ENCODE measurements at places on chromosomes 6 and 20.

- DNase-seq = no peak
Measured at GRCh38 chr6:102581378-102582124, 1188.0 kb downstream of the GRIK2 start.

GRCh38 chr20:36435592-36436541, 105.5 kb upstream of the MYL9 start:
- DNase-seq = peak; percentile 94

DNA sequence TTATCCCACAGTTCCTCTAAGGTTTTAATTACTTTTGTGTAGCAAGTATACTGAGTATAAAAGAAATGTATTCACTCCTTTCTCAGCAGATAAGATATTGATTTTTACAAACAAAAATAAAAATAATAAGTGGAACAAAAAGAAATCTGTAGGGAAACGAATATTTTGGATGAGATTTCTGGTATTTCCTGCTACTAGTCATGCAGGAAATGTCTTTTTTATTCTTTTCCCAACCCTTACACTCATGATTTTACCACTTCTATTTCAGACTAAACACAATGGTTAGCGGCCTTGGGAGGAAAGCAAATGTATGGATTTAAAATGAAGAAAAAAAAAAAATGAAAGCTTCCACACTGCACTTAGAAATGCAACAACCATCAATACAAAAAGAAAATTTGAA, 580.5 kb upstream of the MARCKS start:
- DNase-seq = no peak

DNA sequence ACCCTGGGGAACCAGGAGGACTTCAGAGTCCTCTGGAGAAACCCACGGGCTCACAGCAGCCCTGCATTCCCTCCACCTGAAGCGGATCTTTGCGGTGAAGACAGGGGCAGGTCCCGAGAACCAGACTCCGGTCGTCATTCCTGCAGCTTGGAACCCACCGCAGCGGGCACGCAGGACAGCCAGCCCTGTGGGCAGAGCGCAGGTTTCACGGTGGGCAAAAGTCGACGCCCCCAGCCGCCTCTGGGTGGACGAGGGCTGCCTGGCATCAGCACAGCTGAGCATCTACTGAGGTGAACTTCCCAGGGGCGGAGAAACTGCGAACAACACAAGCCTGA, 118.3 kb downstream of the PSMB1 start:
- DNase-seq = no peak

DNA sequence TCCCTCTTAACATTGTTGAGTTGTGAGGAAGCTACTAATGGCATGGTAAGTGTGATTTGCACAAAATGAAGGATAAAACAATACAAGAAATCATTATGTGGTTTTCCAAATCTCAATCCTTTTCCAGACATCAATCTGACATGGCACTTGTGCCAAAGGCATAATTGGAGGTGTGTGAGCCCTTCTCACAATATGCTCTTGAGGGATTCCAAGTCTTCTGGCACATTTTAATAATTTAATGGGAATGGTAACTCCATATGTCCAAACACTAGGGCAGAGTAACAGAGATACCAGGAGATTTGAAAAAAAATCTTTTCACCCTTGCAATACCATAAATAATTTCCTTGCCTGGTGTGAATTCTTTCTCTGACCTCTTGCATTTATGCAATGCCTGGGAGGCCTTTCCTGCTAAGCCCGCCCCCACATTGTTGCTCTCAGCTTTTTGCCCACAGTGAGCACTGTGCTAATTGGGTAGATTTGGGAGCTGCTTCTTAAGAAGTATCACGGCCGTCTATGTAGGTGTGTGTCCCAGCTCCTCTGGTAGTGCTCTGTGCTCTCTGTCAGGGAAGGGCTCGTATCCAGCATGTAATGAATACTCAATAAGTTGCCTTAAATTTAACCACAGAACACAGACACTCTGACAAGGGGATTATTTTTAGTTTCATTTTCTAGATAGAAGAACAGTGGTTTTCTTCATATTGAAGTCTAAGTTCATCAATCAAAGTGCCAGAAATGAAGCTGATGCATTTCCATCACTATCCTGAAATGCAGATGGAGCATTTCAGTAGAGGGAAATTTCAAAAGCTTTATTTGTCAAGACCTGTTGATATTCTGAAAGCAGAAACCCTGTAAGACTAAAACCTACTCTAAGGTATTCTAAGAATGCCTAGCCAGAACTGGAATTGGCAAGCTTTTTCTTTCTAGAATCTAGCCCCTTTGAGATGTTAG, 54.4 kb upstream of the CEP85L start:
- DNase-seq = no peak

- DNase-seq = no peak
Measured at GRCh38 chr6:42140032-42140431, 2.4 kb downstream of the C6orf132 start.

DNA sequence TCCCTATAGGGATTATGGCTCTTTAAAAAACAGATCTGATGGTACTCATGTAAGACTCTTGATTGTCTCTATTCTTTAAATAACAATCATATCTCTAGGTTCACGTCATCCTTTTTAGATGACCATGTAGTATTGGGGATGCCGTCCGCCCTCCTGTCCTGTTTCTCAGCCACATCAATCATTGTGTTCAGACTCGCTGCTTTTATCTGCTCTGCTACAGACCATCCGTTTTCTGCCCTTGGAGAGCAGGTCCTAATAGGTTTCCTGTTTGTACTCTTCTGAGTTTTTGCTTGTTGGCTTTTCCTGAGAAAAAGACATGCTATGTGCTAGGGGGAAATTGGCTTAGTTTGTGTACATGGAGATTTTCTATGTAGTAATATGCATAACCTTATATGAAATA, 76.8 kb downstream of the SASH1 start:
- no peak for DNase-seq
